ENCODE measurements at places on chromosomes 13 and 19.

GRCh38 chr13:29435125-29435911 lies 160.2 kb downstream of the SLC7A1 start:
- DNase-seq = no peak

- no peak for DNase-seq
Measured at GRCh38 chr13:63198071-63198470, 1782.4 kb upstream of the PCDH20 start.

DNA sequence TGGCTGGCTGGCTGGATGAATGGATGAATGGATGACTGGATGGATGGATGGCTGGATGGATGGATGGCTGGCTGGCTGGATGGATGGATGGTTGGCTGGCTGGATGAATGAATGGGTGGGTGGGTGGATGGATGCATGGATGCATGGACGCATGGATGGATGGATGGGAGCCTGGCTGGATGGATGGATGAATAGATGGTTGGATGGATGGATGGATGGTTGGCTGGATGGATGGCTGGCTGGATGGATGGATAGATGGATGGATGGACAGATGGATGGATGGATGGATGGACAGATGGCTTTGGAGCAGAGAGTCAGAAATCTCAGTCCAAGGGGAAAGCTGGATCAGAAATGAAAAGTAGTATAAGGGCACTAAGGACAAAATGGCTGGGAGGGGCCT lies 106.4 kb upstream of the SERP2 start:
- DNase-seq = no peak

DNA sequence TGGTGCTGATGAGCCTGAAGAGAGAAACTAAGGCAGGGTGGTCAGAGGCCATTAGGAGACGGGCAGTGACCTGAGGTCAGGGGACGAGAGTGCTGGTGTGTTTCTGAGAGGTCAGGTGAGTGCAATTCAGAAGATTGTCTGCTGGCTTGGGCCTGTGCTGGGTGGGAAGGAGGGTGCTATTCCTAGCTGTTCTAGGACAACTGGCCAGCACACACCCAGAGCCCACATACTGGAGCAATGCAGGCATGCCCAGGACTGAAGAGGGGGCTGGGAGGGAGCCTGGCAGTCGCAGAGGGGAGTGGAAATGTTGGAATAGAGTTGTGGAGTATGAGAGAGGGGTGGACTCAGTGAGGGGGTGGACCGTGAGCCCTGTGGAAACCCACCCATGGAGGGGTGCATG lies 16.5 kb downstream of the ARHGEF7 start:
- DNase-seq = no peak

DNA sequence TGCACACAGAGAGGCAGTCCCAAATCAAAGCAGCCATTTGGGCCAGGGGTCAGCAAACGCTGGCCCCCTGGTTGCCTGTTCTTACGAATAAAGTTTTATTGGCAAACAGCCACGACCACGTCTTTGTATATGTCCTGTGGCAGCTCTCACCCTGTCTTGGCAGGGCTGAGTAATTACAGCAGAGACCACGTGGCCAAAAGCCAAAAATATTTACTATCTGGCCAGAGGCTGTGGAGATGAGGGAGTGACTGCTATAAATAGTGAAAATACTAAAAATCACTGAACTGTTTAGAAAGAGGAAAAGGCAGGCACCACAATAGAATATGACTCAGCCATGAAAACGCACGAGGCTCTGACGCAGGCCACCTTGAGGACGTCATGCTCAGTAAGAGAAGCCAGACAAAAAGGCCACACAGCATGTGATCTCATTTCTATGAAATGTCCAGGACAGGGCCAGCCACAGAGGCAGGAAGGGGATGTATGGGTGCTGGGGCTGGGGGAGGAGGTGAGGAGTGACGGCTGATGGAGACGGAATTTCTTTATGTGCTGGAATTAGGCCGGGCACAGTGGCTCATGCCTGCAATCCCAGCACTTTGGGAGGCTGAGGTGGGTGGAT lies 29.4 kb downstream of the SMIM24 start:
- DNase-seq = no peak

All from frontal cortex (tissue), 4 donors.